ENCODE measurements at places on chromosomes 2 and 18.

DNA sequence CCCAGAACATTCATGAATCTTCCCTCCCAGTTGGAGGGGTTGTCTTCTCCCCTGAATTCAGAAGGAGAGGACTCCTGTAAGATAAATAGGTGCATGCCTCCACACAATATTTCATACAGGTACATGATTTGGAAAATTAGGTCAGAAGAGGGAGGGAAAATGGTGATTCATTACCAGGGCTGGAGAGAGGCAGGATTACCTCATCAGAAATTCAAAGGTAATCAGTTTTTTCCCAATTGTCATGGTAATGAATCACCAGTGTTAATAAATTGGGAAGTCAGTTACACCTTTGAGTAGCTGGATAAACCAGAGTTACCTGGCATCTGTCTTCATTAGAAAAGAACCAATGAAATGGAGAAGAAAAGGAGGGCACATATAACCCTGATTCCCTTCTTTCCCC is 128.5 kb downstream of the EN1 start:
- DNase-seq, result no peak

DNA sequence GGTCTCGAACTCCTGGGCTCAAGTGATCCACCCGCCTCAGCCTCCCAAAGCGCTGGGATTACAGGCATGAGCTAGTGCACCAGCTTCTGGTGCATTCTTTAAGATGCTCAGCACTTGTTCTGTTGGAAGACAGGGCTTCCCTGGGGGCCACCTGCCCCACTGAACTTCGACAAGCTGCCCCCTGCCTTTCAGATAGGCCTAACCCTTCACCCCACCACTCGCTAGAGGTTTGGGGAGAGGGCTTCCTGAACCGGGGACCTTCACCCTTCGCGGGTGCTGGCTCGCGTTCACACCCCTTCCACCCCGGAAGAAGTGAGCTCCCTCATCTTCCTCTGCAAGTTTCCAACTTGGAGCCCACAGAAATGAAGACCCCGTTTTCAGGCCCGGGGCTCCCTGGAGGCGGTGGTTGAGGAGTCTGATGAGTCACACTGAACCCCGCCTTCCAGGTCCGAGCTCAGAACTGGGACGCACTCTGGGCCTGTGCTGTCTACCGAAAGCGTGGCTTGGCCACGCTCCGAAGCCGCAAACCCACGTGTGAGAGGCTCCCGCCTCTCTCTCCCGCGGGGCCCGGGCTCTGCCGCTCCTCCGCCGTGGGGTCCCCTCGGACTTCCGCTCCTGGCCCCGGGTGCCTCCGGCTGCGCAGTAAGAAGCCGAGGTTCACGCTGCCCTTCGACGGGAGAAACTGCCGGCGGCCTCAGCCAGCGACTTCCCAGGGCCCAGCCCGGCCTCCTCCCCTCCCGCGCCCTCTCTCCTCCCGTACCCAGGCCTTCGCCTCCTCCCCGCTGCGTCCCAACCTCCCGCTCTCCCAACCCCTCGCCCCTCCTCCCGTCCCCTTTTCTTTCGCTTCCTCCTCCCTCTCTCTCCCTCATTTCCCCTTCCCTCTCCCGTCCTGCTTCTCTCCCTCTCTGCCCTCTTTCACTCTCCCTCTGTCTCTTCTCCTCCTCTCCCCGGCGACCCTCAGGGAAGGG is 47.5 kb upstream of the SP3 start:
- DNase-seq, result peak; percentile 80

DNA sequence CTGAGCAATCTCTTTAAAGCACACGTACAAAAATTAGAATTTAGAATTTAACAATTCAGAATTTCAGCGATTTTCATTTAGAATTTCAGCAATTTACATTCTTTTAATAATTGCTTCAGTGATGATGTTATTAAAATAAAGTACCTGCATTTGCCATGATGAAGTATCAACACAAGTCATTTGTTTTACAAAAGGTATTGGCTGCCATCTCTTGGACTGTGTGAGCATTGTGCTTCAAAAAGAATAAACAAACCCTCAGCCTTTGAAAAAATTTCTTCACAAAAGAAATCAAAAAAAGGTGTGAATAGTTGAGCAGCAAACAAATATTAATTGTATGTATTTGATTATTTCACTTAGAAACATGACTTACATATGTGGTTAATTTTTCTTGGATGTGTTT is 27.1 kb upstream of the ZC3H15 start:
- DNase-seq, result no peak

- no peak for DNase-seq
Measured at GRCh38 chr2:68274022-68274421, 21.7 kb upstream of the PPP3R1 start.

GRCh38 chr2:205908212-205909183 is 177.5 kb downstream of the INO80D start:
- no peak for DNase-seq

Data from AG20443 (cell line).